Heart left ventricle (tissue), 16 donors: ENCODE measurements at places on chromosomes 11 and 22. TPM values are rescaled to one million over a fixed set of nuclear protein-coding genes. Genes with fewer than 3 reads are reported as not detected.

The ABCC8 gene
- total RNA-seq = 6.6 TPM

DNA sequence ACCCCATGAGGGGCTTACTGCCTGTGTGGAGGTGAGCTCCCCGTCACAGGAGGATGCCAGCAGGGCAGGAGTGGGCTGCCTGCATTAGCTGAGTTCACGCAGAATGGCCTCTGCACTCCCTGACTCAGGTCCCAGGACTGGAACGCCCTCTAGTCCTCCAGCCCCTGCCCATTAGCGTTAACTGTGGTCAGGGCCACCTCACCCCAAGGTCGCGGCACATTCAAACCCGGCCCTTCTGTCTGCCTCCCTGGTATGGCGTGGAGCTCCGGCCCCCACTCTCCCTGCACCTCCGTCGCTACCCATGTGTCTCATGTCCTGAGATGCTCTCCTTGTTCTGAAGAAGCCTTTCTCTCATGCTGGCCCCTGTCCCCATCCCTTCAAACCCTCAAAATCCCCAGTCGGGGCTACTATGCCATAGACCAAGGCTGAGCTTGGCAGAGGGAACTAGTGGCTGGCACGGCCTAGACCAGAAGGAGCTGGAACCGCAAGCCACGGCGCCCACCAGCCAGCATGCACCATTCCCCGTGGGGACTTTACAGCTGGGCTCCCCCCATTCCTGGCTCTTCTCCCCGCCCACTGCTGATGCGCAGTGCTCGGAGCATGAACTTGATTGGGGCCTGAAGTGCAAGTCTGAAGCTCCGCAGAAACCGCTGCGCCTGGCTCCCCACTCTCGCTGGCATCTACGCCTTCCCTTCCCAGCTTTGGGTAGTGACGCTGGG lies 79.5 kb upstream of the RTL6 start:
- DNase-seq = no peak

DNA sequence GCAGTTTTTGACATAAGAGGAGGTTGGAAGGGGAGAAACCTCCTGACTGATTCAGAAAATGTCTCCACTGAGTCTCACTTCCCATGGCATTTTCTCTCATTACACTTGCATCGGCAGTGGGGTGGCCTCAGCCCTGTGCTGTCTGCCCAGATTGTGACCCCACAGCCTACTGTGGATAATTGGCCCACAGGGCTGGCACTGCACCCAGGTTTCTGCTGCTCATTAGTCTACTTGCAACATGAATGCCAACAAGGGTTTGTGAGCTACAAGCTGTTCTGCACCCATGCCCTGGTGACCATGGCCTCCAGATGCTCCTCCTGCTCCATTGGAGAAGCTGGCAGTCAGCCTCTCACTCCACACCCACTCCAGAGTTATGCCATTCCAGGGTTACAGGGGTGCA lies 296.0 kb downstream of the CTTN start:
- no peak for DNase-seq

DNA sequence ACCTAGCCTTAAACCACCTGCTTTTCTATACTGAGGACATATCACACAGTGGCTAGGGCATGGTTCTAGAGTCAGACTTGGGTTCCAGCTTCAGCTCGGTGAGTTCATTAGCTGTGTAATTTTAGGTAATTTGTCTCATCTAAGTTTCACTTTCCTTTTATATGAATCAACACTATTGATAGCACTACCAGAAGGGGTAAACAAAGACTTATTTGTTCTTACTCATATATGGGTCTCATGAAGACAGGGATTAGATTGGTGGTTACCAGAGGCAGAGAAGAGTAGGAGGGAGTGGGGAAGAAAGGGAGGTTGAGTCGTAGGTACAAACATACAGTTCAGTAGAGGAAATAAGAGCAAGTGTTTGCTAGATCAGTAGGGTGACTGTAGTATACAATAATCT lies 924.7 kb downstream of the OPCML start:
- no peak for DNase-seq

GRCh38 chr11:79330651-79331050 lies 110.2 kb downstream of the TENM4 start:
- DNase-seq = no peak

DNA sequence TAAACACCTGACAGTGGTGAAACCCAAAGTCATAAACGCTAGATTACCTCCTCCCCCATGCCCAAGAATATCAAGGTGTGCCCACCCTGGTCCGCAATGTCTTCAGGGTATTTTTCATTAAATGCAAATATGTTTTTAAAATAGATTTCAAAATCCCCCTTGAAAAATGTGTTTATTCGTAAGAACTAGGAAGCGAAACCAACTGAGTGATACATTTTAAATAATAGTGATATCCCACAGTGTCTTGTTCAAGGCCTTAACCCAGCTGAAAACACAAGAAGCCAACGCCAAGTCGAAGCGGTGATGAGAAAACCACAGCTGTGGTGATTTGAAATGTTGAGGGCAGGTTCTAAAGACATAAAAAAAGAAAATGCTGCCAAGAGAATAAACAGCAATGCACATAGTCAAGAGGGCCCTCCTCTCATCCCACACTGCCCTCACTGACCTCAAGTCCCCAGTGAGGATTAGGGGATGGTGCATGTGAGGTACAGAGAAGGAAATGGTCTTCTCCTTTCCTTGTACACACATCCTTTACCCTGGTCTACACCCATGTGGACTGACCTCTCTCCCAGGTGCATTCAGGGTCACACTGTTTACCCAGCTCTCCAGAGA lies 25.5 kb downstream of the KCNJ1 start:
- no peak for DNase-seq
